ENCODE measurements at places on chromosomes 7 and 10.

- no peak for DNase-seq
Observed at GRCh38 chr10:102479651-102480050, 22.9 kb downstream of the ACTR1A start.

GRCh38 chr7:44569959-44570358, 3.7 kb downstream of the DDX56 start:
- no peak for DNase-seq

- no peak for DNase-seq
Observed at GRCh38 chr10:14782691-14783363, 8.1 kb upstream of the FAM107B start.

DNA sequence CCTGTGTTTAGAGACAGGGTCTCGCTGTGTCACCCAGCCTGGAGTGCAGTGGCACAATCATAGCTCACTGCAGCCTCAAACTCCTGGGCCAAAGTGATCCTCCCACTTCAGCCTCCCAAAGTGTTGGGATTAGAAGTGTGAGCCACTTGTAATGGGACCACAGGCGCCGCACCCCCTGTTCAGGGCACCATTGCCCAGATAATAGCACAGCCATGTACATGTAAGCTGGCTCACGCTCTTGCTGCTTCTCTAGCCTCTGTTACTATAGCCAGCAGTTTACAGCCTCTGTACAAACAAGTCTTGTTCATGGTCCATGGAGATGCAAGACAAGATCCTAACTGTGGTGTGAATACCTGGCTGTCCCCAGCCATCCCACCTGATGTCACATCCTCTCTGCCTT, 4.2 kb upstream of the MLXIPL start:
- DNase-seq, result no peak

- DNase-seq, result no peak
Observed at GRCh38 chr7:151135866-151136843, 31.3 kb downstream of the GBX1 start.

- peak; percentile 58 for DNase-seq
Observed at GRCh38 chr10:30775779-30776591, 146.4 kb upstream of the LYZL2 start.

DNA sequence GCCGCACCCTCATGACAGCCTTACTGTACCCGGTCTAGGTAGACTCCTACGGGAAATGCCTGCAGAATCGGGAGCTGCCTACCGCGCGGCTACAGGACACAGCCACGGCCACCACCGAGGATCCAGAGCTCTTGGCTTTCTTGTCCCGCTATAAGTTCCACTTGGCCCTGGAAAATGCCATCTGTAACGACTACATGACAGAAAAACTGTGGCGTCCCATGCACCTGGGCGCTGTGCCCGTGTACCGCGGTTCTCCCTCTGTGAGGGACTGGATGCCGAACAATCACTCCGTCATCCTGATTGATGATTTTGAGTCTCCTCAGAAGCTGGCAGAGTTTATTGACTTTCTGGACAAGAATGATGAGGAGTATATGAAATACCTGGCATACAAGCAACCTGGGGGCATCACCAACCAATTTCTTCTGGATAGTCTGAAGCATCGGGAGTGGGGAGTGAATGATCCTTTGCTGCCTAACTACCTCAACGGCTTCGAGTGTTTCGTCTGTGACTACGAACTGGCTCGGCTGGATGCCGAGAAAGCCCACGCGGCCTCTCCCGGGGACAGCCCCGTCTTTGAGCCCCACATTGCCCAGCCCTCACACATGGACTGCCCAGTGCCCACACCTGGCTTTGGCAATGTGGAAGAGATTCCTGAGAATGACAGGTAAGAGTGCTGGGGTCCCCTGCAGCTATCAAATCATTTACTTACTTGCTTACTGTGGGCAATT, 8.5 kb upstream of the CHCHD1 start:
- no peak for DNase-seq

- no peak for DNase-seq
Observed at GRCh38 chr7:139092090-139092796, 17.3 kb downstream of the ZC3HAV1 start.
